Sigmoid colon (tissue), 7 donors: ENCODE measurements at places on chromosomes 11 and 22. TPM values are rescaled to one million over a fixed set of nuclear protein-coding genes. Genes with fewer than 3 reads are reported as not detected.

Gene APOBEC3B
- 81.6 TPM for polyA plus RNA-seq

Gene PKDREJ
- 0.35 TPM for polyA plus RNA-seq

Gene USH1C
- polyA plus RNA-seq: 83.3 TPM

Gene EFCAB6
- polyA plus RNA-seq: 0.60 TPM

Gene WNT11
- 0.92 TPM for polyA plus RNA-seq

Gene OR56A4
- polyA plus RNA-seq: not detected

Gene ZNRF3
- polyA plus RNA-seq: 0.23 TPM

Gene MRGPRX4
- polyA plus RNA-seq: not detected

Gene BTG4
- not detected for polyA plus RNA-seq

DNA sequence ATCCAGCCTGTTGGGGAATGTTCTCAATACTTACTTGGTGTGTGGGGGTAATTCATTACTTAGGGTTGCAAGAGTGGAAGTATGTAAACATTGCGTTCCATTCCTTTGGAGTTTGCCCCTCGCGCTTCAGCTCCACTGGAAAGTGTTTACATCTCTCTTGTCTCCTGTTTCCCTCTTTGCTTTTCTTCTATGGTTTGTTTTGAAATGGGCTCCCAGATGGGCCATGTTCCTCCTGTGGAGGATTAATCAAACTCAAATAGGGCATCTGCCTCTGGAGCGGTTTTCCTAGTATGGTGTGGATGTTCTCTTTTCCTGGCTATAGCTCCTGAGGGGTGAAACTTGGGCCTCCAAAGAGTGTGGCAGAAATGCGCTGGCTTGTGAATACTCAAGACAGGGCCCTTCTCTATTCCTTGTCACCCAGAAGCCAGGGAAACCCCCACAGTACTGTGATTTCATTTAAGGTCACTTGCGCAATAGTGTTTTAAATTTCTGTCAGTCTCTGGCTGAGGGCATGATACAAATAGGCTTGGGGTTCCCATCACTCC is 51.9 kb downstream of the CD44 start:
- DNase-seq: no peak

DNA sequence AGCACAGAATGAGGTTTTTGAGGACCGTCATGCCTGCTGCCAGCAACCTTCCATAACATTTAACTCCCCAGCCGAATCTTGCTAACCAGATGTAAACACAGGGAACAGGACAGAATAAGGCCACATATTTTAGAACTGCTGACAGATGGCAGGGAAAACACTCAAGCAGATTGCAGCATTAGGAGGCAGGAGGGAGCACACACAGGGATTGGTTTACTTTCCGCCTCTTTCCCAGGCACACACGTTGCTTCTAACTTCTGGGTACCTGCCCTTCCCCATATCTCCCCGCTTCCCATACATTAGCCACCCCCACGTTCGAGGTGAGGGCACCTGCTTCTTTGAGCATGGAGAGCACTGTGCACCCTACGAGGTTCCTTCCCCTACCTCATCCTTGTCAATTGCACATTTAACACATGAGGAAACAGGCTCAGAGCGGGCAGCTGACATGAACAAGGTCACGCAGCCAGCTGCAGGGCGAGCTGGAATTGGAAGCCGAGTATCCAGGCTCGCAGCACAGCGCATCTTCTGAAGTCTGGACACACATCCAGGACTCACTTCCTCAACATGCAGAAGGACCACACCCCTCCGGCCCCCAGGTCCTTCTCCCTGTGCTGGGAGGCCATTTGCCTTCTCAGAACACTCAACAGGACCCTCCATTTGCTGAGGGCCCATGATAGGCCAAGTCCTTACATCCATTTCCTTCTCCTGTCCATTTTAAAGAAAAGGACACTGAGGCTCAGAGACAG is 18.7 kb downstream of the ASPHD2 start:
- DNase-seq: peak; percentile 17

DNA sequence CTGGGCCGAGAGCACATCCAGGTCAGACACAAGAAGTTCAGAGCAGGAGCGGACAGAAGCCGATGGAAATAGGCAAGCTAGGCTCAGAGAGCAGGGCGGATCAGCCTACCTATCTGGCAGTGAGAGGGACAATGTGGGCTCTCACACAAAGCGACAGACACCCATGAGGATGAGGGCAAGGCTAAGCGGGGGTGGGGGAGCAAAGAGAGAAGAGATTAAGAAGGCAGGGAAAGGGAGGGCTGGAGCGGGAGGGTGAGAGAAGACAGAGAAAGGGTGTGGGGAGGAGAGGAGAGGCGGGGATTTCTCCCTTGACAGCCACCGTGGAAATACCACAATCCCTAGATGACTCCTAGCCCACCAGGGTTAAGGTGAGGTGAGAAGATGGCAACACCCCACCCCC is 57.9 kb downstream of the BUD13 start:
- no peak for DNase-seq

DNA sequence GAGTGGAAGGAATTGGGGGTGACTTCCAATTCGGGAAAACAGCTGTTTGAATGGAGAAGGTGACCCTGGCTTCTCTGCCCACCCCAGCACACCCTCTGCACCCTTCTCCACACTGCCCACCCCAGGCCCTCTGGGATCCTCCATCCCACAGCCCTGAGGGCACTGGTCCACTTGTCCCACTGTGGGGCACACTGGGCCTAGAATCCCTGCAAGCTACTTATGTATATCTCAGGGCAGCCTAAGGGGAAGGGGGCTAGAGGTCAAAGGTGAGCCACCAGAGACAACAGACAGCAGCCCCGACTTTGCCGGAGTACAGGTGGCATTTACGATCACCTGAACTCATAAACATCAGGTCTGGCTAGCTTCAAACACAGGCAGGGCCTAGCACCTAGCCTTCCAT is 673 bp upstream of the SCUBE2 start:
- DNase-seq: no peak

- DNase-seq: no peak
Measured at GRCh38 chr11:116750070-116750718, 22.6 kb downstream of the BUD13 start.

DNA sequence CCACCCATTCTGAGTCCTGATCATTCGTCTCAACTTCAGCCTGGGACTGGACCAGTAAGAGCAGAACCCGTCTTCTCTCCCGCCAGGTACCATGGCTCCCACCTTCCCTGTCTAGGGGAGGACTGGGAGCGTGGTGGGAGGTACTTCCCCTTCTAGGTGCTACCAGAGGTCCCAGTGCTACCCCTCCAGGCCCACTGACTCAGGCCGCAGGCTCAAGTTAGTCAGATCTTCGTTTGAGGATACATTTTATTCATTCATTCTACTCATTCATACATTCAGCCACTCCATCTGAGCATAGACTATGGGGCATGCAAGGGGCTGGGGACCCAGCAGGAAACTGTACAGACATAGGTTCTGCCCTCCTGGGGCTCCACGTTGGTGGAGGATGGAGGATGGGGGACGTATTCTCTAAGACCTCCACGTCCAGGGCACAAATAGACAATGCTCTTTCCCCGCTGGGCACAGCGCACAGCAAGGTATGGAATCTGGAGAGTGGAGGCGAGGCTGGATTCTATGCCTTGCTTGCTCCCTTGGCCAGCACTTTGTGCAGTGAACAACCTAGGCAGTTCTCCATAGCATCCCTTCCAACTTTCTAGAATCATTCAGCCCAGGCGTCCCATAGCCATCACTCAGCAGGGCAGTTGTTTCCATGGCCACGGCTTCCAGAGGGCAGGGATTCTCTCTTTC is 1.0 kb upstream of the RAB3IL1 start:
- DNase-seq: peak; percentile 64

GRCh38 chr11:78941226-78941851 is 366.7 kb upstream of the NARS2 start:
- DNase-seq: no peak

GRCh38 chr11:74007691-74008372 is 1.1 kb downstream of the UCP3 start:
- peak; percentile 27 for DNase-seq

DNA sequence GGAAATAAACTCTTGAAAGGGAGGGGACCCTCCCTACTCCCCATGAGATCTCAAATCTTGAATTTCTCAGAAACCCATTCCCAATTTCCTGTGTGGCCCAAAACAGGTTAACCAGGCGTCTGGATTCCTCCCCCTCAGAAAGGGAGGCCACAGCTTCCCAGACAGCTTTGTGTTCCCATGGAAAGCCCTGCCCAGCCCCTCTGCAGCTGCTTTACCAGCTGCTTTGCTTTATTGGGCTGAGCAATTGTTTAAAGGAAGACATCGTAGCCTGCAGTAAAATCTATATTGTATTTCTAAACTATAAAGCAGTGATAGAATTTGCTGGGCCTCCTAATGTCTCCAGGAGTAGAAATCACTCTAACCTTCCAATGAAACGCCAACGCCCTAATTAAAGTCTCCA is 97.4 kb downstream of the CHST1 start:
- DNase-seq: no peak

- DNase-seq: no peak
Measured at GRCh38 chr11:17686231-17686980, 33.0 kb upstream of the MYOD1 start.

GRCh38 chr11:14114786-14115185 is 152.3 kb downstream of the SPON1 start:
- no peak for DNase-seq

- DNase-seq: peak; percentile 88
Measured at GRCh38 chr22:49971232-49972162, 10.9 kb downstream of the PIM3 start.

- DNase-seq: no peak
Measured at GRCh38 chr11:21144531-21144930, 475.1 kb downstream of the NELL1 start.

- peak; percentile 97 for DNase-seq
Measured at GRCh38 chr11:62545437-62546243, 966 bp downstream of the AHNAK start.

GRCh38 chr22:43993072-43993760 is 30.9 kb upstream of the PARVB start:
- peak; percentile 65 for DNase-seq

DNA sequence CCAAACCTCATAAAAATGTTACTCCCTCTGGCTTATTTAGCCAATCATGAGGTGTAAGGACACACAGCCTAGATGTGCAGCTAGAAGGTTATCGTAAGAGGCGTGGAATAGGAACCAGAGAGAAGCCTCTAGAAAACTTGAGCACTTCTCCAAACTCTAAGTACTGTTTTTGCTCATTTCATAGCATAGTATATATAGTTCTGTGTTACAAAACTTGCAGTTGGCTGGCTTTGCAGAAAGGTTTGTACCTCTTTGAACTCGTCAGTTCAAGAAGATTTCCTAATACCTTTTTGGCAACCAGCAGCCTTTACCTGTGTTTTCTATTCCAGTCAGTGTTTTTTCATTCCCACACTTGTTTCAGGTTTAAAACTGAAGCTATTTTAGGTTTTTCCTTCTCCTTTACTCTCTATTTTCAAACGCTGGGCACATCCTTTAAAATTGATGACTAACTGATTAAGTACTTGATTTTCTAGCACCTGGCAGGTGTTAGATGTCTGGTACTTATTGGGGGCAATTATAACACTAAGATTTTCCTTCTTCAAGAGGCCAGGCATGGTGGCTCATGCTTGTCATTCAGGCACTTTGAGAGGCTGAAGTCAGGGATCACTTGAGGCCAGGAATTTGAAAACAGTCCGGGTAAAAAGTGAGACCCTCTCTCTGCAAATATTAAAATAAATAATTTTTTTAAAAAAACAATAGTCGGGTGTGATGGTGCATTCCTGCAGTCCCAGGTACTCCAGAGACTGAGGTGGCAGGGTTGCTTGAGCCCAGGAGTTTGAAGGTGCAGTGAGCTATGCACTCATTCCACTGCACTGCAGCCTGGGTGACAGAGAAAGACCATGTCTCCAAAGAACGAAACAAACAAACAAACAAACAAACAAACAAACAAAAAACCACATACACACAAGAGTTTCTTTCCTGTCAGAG is 125.2 kb downstream of the LRRC4C start:
- no peak for DNase-seq

GRCh38 chr11:3143136-3143880 is 21.8 kb downstream of the OSBPL5 start:
- DNase-seq: no peak

- DNase-seq: peak; percentile 46
Measured at GRCh38 chr11:2796508-2797113, 89.0 kb downstream of the CDKN1C start.

GRCh38 chr22:49347376-49347775 is 480.3 kb downstream of the BRD1 start:
- DNase-seq: no peak

DNA sequence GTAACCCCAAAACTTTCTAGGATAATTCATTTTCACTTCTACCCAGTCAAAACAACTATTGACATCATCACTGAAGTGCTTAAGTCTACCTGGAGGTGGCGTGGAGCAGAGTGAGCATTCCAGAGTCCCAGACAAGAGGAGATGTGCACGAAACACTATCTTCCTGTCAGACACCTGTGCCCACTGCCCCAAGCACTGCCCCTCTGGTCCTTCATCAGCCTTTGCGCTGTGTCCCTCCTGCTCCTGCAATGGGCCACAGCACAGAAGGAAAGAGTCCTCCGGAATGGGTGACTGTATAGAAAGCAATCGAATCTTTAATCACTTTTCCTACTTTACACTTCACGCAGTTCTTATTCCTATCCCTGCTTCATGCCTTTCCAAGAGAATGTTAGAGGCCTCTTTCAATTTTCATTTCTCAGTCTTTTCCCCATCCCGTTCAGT is 512 bp upstream of the GRIA4 start:
- DNase-seq: no peak

GRCh38 chr22:32725369-32725988 is 76.0 kb upstream of the TIMP3 start:
- DNase-seq: no peak
